HT-29 (cell line): ENCODE measurements at places on chromosomes 4 and X. TPM values are rescaled to one million over a fixed set of nuclear protein-coding genes. Genes with fewer than 3 reads are reported as not detected.

Gene PPARGC1A
- 0.08 TPM in 1 of 2 replicates, not detected in the other for total RNA-seq

Gene SHROOM3
- total RNA-seq: 62.1 and 70.6 TPM in 2 replicates

Gene STAP1
- not detected in 2 replicates for total RNA-seq

Gene GRPEL1
- total RNA-seq: 52.9 and 61.9 TPM in 2 replicates

Gene ALB
- not detected in 2 replicates for total RNA-seq

Gene DMP1
- not detected in 2 replicates for total RNA-seq

Gene CRMP1
- not detected in 2 replicates for total RNA-seq

Gene TACR3
- not detected in 2 replicates for total RNA-seq

Gene ZMAT1
- 0.13 TPM in 1 of 2 replicates, not detected in the other for total RNA-seq

Gene RAB40AL
- 0.79 TPM in 1 of 2 replicates, not detected in the other for total RNA-seq

Gene CYSLTR1
- not detected in 2 replicates for total RNA-seq

Gene CT45A10
- not detected in 2 replicates for total RNA-seq

Gene NHS
- total RNA-seq: 5.3 and 6.3 TPM in 2 replicates

- DNase-seq: no peak
Measured at GRCh38 chrX:31070057-31070468, 1.8 kb downstream of the FTHL17 start.

GRCh38 chr4:152138451-152138850 is 377.6 kb upstream of the GATB start:
- DNase-seq: no peak

- DNase-seq: peak; percentile 28
Measured at GRCh38 chrX:48278958-48279357, 23.8 kb downstream of the SSX1 start.

DNA sequence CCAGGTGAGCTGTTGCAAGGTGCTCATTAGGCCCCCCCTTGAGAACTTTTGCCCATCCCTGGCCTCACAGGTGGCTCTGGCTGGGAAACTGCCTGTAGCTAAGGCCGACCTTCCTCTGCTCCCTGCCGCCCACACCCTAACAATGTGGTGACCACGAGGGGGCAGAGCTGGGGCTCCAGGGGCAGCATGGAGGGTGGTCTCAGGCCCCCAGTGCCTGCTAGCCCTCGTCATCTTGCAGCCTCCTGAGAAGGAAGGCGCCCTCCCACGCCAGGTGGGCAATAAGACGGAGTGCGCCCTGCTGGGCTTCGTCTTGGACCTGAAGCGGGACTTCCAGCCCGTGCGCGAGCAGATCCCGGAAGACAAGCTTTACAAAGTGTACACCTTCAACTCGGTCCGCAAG is 32.4 kb downstream of the ATP2B3 start:
- no peak for DNase-seq

GRCh38 chr4:98446499-98447375 is 185.6 kb downstream of the RAP1GDS1 start:
- no peak for DNase-seq

DNA sequence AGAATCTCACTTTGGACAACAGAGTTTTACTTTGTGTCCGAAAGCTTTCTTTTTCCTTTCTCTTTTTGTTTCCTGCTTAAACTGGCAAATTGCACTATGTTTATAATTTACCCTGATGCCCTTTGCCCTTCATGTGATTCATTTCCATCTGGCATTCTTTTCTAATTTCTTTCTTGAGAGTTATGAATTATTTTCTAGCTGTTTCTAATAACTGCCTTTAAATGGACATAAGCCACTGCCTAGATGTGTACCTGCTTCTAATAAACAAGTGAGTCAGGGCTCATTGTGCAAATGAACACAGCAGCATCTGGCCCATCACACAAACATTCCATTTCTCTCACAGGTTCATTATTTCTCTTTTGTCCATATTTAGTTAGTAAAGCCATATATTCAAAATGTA is 242.3 kb upstream of the GPRIN3 start:
- DNase-seq: peak; percentile 18

DNA sequence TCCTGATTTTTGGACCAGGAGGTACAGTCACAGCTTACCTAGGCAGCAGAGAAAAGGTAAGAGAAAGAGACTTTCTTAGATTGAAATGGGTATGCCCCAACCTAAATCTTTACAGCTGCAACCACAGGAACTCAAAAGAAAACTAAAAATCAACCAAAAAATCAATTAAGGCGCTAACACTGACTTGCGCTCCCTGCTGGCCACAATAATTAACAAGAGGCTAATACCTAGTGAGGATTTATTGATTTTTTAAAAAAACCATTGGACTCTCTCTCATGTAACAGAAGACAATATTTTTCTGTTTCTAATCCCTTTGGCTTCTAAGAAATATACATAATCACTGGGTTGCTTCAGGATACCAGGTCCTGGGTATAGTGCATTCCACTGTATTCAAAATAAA is 153.9 kb upstream of the TENM3 start:
- no peak for DNase-seq

DNA sequence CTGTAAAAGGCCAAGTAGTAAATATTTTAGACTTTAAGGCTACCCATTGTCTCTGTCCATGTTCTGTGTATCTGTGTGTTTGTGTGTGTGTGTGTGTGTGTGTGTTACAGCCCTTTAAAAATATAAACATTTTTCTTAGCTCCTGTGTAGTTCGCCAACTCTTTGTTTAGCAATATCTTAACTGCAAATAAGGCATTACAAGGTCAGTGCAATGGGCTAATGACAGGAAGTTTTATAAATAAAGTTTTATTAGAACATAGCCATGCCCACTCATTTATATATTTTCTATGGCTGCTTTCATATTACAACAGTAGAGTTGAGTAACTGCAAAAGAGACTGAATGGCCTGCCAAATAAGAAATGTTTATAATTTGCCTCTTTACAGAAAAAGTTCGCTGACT is 5.9 kb upstream of the SLC7A11 start:
- no peak for DNase-seq

DNA sequence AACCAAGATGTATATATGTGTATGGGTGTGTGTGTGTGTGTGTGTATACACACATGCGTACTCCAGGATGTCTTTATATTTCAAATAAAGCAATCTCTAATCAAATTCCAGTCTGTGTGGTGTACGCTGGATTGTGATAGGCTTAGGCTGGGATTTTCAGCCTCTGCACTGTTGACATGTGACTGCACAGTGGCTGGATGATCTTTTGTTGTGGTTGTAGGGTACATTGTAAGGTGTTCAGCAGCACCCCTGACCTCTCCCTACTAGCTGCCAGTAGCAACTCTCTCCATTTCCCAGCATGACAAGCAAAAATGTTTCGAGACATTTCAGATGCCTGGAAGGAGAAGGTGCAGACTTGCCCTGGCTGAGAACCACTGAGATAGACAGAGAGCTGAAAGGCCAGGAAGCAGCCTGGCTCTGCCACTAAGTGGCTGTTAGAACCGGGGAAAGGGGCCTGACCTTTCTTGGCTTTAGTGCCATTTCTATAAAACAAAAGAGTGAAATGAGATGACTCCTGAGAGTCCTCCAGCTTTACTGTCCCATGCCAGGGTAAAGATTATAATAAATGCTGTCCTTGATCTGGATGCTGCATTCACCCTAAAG is 10.5 kb downstream of the PGM2 start:
- DNase-seq: no peak

DNA sequence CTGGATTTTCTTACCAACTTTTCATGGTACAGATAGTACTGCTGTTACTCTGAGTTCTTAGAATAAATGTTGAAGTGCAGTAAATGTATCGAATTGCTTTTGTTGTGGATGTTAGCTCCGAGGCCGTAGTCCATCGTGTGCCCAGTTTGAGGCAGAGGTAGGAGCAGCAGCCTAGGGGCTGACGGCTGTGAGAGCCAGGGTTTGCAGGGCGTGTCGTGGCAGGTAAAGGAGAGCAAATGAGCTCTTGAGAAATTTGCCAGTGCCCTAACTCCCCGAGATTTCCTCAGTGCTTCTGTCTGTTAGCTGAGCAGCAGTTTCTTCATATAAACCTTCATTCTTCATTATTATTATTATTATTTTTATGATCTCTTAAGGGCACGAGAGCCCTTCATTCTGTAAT is 21.6 kb downstream of the PRIMPOL start:
- DNase-seq: no peak

DNA sequence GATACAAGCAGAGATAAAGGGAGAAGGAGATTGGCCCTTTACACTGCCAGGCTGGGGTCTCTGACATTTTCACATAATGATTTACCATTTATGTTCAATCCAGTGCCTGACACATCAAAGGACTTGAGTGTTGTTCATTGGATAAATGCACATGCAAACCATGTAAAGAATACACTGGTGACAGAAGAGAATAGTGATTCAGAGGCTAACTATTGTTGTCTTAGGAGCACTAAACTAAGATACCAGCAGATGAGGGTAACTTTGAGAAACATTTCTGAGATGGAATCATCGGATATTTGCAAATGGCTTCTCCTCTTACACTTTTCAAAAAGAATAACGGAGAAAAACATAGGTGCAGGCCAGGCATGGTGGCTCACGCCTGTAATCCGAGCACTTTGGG is 67.3 kb upstream of the HHIP start:
- DNase-seq: no peak

- DNase-seq: no peak
Measured at GRCh38 chrX:110421500-110422455, 63.1 kb downstream of the RTL9 start.

DNA sequence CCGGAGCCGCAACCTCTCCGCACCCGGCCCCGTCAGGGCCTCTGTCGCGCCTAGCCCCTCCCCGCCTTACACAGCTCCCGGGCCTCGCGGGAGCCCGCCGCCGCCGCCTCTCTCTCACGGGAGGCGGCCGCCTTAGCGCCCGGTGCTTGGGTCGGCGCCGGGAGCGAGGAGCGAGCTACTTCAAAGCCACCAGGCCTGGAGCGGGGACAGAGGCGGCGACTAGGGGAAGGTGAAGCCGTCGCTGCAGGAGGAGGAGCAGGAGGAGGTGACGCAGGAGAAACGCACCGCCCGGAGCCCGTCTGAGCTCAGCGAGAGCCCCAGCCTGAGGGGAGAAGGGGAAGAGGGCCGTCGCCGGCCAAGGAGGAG is 250 bp downstream of the USP9X start:
- peak; percentile 45 for DNase-seq

- no peak for DNase-seq
Measured at GRCh38 chr4:138663883-138664282, 351.7 kb upstream of the NOCT start.

- DNase-seq: no peak
Measured at GRCh38 chr4:173528378-173529321, 1.4 kb downstream of the HAND2 start.

DNA sequence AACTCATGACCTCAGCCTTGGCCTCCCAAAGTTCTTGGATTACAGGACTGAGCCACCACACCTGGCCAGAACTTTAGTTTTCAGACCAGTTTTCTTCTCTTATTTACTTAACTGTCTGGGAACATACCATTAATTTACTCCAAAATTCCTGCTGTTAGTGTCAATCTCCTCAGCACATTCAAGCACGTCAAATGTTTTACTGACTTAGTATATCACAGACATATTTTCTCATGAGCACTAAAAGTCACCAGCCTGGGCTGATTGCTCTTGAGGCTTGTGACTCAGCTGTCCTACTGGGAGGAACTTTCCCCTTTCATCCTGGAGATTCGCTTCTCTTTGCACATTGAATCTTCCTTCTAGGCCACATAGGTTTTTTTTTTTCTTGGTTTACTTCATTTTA is 109.6 kb downstream of the PCDH18 start:
- DNase-seq: no peak

GRCh38 chrX:72644946-72645345 is 69.2 kb downstream of the PHKA1 start:
- no peak for DNase-seq

DNA sequence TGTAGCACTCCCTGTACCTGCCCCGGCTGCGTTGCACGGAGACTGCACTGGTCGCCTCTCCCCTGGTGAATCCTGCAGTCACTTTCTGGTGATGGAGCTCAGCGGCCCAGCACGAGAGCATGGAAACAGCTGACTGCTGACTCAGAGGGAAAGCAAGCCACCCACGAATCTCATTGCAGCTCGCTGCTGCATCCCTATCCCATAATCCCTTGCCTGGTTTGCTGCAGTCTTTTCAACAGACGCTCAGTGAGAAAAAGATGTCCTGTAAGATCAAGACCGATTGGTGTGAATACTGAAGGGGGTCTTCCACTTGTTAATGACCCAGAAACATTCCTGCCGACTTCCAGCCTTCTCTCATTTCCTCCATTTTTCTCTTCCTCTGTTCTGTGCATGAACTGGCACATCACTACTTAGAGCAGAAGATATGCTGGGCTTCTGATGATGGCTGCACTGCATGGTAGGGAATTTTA is 52.9 kb downstream of the TRIM2 start:
- DNase-seq: no peak

DNA sequence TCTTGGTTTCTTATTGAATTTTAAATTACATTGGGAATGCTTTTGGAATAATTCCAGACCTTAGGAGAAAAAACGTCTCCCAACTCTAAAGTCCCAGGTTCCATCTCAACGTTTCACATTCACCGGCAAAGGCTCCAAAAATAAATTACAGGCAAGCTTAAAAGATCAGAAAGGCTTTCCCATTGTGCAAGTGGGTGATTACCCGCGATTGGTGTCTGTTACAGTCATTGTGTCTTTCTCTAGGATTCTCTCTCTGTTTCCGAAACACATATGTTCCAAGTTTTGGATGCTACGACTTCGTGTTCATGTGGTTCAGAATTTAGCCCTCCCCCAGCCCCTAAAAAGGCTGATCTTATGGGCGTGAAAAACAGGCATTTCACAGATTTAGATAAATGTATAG is 41.8 kb downstream of the PALLD start:
- no peak for DNase-seq

- DNase-seq: no peak
Measured at GRCh38 chr4:176137631-176138030, 57.8 kb downstream of the SPATA4 start.

DNA sequence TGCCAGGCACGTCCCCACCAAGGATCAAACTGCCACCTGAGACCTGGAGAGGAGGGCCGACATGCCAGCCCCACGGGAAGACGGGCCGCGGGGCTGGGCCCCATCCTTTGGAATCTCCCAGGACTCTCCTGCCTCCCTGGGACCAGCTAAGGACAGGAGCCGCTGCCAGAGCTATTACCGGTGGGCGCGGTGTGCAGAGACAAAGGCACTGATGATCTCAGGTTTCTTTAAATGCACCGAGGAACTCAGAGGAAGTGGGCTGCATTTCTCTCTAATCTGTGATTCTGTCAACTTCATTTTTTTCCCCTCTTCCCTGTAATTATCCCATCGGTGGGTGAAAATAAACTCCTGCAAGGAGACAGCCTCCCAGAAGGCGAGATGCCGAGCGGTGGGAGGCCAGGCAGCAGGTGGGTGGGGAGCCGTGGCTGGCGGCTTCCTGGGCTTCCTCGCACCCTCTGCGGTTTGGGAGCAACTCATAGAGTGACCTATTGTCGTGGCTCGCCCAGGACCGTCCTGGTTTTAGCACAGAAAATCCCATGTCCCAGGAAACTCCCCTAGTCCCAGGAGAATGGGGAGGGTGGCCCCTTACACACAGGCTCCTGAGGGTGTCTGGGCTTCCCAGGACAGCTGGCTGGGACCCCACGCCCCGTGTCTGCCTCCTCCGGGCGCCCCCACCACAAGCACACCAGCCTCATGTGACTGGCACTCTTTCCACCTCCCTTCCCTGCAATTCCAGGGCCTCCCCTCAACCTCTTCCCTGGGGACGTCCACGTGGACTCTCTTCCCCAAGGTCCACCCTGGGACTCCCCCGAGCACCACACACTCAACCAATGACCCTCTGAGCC is 62.3 kb upstream of the ADRA2C start:
- DNase-seq: no peak
